ENCODE measurements at places on chromosomes 16 and 17.
A peak's percentile ranks its signal among the peaks of the same experiment; 100 is the strongest.

DNA sequence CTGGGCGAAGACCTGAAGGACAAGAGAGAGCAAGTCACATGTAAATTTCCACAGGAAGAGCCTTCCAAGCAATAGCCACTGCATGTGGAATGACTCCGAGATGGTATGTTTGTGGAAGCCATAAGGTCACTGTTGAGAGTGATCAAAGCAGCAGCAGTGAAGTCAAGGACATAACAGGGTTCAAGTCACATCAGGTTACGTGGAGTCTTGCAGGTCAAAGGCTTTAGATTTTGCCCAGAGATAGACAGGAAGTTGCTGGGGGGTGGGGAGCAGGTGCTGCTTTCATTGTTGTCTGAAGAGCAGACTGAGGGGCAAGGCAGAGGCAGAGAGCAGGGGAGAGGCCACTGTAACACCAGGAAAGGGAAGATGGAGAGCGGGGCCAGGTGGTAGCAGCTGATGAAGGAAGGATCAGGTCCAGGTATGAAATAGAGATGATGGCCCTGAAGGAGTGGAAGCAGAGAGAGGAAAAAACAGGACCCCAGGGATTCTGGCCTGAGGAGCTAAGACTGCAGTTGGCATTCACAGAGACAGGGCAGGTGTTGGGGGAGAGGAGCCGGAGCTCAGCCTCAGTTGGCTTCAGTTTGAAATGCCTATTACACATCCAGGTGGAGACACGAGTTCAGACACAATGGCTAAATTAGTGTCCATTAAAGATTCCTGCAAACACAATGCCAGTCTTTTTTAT, 129.3 kb upstream of the AXIN2 start:
- no peak for DNase-seq

GRCh38 chr17:60303406-60304099, 88.4 kb downstream of the USP32 start:
- no peak for DNase-seq

GRCh38 chr17:80761110-80761871, 216.7 kb downstream of the RPTOR start:
- DNase-seq, result no peak

DNA sequence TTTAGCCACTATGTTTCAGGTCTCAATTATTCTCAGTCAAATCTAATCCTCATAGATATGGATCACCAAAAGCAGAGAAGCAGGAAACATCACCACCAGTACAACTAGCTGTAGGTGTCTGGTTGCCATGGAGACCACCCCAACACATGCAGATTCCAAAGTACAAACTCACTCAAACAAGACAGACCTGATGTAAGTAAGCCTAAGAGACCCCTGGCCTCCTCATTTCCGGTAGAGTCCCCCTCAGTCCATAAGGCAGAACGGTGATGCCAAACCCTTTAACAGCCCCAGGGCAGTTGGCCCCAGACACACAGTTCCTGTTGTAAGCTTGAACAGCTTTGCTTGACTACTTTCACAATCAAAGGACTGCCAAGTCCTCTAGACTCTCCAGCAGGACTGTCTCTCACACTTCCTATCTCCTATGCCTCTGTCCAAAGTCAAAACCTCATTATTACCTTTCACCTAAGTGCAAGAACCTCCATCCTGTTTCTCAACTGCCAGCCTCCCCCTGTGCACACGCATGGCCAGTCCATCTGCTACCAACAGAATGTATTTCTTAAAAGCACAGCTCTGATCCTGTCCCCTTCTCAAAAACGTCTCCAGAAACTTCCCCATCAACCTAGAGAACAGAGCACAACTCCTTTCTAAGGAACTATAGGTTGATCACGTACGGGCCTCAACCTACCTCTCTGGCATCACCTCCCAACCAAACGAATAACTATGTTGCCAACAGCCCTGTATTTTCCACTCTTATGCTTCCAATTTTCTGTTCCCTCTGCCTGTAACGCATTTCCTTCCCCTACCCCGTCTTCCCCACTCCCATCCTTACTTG, 23.9 kb downstream of the SLC39A11 start:
- DNase-seq, result no peak

DNA sequence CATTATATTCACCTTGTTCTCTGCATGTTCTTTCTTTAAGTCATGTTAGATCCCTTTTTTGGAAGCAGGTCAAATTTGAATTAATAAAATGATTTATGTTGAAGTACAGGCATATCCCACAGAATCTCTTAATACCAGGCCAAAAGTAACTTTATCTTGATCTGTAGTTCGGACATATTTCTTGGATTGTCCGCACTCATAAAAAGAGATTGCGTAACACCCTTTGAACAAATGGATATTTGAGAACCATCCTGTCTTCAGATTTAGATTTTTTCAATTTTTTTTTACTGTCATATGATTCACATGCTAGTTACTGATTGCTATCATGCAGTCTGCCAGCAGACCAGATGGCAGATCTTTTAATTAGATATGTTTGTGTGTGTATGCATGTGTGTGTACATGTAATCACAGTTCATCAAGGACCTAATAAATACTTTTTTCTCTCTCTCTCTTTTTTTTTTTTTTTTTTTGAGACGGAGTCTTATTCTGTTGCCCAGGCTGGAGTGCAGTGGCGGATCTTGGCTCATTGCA, 352.6 kb downstream of the WWOX start:
- no peak for DNase-seq

GRCh38 chr16:65394281-65394680, 272.4 kb upstream of the CDH11 start:
- no peak for DNase-seq

- DNase-seq, result no peak
Measured at GRCh38 chr17:18980682-18981334, 23.8 kb downstream of the FAM83G start.

GRCh38 chr16:69796285-69797118, 34.4 kb downstream of the WWP2 start:
- peak; percentile 59 for DNase-seq

GRCh38 chr17:62064791-62065563, at the start of gene MED13:
Gene MED13, minus strand, starts transcription at chr17:62065278. Its CDS starts 73 bp downstream, at chr17:62065205.
- no peak for DNase-seq

- DNase-seq, result no peak
Measured at GRCh38 chr16:85750827-85751697, at the start of gene C16orf74. Gene C16orf74, minus strand, starts transcription at chr16:85751096. Its CDS starts 15,879 bp downstream, at chr16:85735217.

- DNase-seq, result no peak
Measured at GRCh38 chr17:39009581-39010001, 42.4 kb upstream of the FBXO47 start.

- no peak for DNase-seq
Measured at GRCh38 chr16:78375055-78375679, 275.7 kb downstream of the WWOX start.
